ENCODE measurements at places on chromosomes 5 and 9.

DNA sequence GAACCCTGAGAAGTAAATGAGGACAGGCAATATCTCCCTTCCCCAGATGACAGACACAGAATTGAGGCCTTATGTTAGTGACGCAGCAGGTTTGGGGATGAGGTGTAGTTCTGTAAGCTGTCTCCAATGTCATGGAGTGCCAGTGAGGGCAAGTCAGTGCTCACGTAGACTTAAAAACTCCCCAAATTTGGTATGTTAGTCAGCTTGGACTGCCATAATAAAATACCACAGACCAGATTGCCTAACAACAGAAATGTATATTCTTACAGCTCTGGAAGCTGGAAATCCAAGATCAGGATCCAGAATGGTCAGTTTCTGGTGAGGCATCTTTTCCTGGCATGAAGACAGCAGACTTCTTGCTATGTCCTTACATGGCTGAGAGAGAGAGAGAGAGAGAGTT lies 14.9 kb downstream of the FOXI1 start:
- DNase-seq = no peak

GRCh38 chr5:131224387-131225201 lies 39.3 kb upstream of the CDC42SE2 start:
- no peak for DNase-seq

DNA sequence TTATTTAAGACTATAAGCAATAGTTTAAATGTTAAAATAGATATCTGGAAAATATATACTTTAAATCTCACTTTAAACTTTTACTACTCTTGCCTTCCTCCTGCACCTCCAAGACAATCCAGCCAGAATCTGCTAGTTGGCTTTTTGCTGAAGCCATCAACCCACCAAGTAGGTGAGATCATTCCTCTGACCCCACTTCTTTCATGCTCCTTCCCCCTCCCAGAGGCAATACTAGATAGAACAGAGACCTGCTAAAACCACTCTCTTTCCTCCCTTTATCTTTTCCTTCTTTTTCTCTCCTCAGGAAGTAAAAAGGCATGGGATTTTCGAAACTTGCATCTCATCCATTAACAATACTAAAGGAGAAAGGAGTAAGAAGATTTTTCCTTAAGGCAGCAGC lies 30.1 kb upstream of the CAMK4 start:
- DNase-seq = no peak

DNA sequence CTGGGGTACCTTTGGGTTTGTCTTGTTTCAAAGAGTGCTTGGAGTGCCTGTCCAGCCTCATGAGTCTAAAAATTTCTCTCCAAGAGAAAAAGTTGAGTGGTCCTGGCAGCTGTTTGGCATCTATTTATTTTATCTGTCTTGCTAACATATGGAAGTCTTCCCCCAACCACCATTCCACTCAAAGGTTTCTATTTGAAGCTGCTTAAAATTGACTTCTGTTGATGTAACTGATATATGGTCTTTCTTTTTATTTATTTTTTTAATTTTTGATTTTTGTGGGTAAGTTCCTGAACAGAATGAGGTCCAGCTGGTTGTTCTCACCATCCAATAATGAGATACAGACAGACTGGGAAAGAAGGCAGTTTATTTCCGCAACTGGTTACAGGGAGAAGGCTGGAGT lies 178.7 kb upstream of the SGCD start:
- DNase-seq = no peak

DNA sequence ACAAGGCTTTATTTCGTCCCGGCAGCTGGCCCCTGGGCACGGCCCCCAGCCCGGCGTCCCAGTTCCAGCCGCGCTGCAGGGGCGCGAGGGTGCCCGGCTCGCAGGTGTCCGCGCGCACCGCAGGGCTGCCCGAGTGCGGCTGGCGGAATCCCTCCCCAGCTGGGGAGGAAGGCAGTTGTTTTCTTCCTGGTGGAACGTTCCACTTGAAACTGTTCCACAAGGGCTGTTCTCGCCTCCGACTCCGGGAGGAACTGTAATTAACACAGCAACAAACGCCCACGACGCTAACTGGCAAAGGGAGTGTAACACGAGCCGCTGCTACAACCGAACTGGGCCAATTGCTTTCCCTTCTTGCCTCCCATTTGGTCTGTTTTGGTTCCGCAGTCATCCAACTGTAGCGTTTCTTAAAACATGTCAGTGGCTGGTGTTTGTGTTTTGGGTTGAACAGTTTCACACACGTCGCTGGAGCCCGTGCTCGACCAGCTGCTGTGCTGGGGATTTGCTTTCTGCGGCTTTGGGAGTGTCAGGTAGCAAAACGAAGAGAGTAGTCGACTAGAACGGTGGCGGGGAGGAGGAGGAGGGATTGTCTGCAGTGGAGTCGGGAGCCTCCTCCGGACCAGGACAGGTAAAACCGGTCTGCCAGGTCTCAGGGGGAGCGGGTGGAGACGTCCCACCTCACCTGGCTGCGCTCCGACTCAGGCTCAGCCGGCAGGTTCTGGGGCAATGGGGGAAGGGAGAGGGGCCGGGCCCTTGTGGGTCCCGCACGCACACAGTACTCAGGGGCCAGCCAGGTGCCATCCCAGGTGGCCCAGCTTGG lies 131.6 kb upstream of the NIPBL start:
- peak; percentile 43 for DNase-seq

DNA sequence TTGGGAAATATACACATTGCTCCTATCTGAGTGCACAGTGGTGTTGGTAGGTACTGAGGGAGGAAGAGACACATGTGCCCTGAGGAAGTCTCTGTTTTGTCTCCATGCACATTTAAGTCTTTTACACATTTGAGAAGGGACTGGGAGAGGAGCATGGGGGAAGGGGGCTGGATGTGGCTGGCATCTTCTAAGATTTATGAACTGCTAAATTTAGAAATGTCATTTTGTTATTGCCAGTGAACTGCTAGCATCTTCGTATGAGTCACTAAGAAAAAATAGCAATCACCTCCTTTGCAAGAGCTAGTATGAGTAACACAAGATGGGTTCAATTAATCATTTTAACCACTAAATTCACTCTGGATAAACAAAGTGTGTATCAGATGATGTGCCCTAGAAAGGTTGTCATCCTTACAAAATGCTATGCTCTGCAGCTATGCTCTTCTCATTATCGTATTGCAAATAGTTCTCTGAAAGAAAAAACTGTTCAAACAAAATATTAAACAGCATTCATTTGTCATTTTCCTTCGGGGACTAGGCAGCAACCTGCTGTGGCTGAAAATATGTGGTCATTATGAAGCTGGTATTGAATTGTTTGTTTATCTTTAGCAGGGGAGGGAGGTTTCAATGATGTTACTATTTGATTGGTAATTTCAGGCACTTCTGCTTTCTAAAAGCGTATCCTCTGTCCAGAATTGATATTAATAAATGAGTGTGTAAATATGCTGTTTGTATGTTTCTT lies 236.5 kb downstream of the DMRTA1 start:
- DNase-seq = peak; percentile 83
